ENCODE measurements at places on chromosomes 12 and 14. TPM values are rescaled to one million over a fixed set of nuclear protein-coding genes. Genes with fewer than 3 reads are reported as not detected.

DNA sequence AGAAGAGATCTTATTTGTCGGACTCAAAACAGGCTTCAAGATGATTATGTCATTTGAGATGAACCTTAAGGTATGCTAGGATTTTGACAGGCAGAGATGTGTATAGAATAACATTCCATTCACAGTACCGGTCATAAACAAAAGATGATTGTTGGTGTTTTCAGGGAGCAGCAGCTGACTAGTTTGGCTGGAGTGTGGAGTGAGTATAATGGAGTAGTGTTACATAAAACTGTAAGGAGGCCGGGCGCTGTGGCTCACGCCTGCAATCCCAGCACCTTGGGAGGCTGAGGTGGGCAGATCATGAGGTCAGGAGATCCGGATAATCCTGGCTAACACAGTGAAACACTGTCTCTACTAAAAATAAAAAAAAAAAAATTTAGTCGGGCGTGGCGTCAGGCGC is 23.9 kb downstream of the SERPINA10 start:
- no peak for DNase-seq

DNA sequence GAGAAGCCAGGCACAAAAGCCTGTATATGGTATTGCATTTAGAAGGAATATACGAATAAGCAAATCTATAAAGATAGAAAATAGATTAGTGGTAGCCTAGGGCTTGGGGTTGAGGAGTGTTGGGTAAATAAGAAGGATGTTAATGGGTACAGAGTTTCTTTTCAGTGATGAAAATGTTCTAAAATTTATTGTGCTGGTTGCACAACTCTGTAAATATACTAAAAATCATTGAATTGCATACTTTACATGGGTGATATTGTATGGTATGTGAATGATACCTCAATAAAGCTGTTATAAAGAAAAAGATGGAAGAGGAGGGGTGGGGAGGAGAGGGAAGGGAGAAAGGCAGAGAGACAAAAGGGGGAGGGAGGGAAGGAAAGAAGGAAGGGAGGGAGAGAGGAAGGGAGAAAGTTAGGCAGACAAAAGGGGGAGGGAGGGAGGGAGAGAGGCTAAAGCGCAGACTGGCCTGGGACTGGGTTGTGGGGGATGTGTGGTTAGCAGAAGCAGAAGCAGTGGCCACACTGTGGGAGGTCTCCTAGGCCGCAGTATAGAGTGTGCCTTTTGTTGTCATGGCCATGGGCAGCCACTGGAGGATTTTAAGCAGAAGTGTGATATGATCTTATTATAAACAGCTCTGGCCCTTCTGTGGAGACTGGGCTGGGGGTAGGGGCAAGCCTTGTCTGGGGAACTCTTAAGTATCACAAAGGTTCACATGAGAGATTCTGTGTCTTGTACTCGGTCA is 73.6 kb upstream of the ELK3 start:
- no peak for DNase-seq

DNA sequence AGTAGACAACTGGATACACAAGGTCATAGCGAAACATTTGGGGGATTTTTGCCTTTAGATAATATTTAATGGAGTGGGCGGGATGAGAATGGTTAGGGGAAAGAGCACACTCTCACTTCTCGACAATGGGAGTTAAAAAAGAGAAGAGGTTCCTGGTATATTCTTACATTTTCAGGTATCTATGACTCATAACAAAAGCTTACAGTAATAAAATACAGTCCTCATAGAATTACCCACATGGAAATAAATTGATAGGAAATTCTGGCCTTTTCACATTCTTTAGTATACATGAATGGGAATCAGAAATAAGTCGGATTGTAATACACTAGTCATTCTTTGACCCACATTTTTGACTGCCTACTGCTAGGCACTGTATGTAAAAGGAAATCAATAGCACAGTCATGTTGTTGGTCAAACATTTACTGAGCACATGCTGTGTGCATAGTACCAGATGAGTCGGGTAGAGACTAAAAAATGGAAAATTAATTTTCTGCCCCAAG is 8.2 kb upstream of the CRADD start:
- DNase-seq = no peak

GRCh38 chr14:54312166-54312801 is 84.5 kb upstream of the CDKN3 start:
- no peak for DNase-seq

DNA sequence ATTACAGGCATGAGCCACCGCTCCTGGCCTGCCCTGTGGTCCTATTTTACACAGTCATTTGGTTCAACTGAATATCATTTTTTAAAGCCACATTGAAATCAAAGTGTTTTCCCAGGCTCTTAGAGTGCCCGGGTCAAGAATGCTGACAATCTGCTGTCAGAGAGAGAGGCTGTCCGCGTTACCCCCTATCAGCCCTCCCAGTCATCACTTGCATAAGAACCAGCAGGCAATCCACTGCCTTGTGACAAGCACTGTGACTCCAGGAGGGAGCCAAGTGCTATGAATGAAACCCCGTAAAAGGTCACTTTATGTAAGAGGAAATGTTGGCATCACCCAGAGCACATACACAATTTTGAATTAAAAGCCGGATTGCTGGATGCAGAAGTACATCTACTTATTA is 13.5 kb downstream of the PHLDA1 start:
- DNase-seq = no peak

DNA sequence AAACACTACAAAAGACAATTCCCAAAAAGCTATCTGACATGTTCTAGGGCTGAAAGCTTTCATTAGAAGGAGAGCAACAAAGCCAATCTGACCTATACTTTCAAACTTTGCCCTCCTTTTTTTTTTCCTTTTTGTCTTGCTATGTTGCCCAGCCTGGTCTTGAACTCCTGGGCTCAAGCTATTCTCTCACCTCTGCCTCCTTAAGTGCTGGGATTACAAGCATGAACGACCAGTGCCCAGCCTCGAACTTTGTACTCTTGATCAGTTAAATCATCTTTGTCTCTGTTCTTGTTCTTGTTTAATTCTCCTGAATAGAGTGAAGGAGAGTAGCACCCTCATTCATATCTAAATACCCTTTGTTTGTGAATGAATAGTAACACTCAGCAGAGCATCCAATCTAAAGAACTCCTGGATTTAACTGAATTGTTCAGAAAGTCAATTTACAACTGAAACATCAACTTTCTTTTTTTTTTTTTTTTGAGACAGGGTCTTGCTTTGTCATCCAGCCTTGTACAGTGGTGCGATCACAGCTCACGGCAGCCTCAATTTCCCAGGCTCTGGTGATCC is 22.1 kb downstream of the ERP29 start:
- DNase-seq = no peak

DNA sequence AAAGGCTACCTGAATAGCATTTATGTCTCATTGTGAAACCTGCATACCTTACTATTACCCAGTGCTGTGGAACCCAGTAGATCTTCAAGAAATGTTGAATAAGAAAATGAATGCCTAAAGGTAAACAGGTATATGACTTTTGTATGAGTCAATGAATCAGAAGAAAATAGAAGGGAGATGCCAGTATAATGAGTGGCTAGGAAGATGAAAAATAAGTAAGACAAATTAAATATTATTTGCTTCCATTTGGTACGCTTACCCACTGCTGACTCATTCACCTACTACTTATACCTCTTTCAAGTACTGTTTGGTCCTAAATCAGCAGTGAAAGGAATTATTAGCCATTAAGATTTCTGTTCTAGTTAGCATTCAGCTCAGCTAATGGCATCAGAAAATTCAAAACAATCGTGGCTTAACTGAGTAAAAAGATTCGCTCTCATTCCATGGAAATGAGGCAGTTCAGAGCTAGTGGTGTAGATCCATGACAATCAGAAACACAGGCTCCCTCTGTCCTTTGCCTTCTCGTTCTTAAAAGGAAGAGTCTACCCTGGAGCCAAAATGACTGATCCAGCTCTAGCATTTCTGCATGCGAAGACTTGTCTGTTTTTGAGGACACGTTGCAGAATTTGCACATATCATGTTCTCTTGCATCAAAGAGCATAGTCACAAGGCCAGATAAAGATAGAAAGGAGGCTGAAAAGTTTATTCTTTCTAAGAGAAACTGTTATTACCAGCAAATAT is 705.8 kb upstream of the USP15 start:
- no peak for DNase-seq

DNA sequence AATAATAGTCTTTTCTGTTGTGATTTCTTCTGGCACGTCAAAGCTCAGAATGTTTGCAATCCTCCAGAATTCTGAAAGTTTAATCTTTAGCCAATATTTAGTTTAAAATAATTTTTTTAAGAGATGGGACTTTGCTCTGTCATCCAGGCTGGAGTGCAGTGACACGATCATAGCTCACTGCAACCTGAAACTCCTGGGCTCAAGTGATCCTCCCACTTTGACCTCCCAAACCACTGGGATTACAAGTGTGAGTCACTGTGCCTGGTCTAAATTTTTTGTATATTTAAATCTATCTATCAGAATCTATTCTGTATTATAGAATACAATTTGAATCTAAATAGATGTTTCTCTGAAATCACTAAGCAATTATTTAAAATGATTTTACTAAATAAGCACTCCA is 572.7 kb downstream of the VRK1 start:
- DNase-seq = no peak

KRT77 gene
- not detected for polyA plus RNA-seq

AQP6 gene
- 0.15 TPM for polyA plus RNA-seq

KRT73 gene
- polyA plus RNA-seq = not detected

Measured in muscle of back (tissue), 13 donors.